ENCODE measurements at places on chromosomes 1 and 21.

DNA sequence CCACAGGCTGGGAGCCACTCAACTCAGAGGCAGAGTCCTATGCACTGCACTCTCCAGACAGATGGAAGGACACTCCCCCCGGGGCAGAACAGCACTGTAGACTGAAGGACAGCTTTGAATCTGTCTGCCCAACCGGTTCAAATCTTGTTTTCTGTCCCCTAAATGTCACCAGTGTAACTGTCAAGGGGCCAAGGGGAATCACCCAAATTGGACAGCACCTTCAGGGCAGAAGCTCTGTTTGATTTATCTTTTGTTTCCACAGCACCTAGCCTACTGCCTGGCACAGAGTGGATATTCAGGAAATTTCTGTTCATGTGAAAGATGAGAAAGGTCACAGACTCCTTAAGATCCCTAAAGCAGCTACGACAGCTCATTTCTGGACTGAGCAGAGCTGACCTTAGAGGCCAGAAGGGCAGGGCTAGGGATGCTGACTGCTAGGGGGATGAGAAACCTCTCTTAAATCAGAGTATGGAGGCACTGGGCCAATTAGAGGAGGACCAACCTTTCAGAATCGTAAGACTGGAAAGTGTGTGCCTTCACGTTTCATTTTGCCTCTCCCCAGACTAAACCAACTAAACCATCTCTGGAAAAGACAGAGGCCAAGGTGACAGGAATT lies 41.0 kb downstream of the ITPKB start:
- DNase-seq: no peak

GRCh38 chr21:37945036-37945435 lies 28.8 kb upstream of the KCNJ6 start:
- DNase-seq: no peak

- no peak for DNase-seq
Measured at GRCh38 chr1:202158810-202159533, 1.4 kb downstream of the PTPN7 start.

DNA sequence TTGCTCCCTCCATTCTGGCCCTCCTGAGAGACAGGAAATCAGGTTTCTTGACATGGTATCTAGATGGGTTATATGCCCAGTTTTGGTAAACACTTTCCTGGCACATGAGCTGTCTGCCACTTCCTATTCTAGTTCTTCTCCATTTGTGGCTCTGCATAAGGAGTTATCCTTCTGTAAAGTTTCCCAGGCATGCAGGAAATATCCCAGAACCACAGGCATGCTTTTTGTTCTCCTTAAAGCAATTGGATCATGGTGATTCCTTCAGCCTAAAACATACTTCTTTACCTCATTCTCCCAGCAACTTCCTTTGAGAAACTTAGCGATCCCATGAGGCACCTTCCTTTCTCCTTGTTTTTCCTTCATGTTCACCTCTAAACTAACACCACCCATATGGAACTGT lies 199.8 kb downstream of the CRB1 start:
- no peak for DNase-seq

- peak; percentile 47 for DNase-seq
Measured at GRCh38 chr1:64019818-64020217, 183.6 kb upstream of the UBE2U start.

- DNase-seq: no peak
Measured at GRCh38 chr1:47257224-47257623, 25.2 kb upstream of the TAL1 start.

DNA sequence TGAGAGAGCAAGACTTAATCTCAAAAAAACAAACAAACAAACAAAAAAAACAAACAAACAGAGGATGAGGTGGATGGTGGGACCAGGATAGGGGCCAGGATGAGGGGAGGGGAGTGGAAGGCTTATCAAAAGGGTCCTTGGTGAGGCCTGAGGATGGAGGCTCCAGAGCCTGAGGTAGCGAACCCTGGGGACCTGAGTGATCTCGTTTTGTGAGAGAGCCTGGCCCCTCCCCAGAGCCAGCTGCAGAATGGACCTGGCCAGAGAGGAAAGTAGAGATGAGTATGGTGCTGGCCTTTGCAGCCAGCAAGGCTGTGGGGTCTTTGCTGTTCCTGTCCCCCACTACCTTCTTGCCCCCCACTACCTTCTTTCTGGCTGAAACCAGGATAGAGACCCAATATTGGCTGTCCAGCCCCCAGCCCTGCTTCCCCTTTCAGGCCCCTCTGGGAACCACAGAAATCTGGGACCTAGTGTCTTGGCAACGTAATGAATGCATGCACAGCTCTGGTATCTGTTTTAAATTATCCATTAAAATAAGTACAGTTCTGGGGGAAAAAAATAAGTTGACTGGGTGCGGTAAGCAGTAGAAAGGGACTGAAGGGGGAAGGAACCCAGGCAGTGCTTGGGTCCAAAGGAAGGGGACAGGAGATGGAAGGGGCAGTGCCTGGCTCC lies 1.1 kb upstream of the LMNA start:
- no peak for DNase-seq

DNA sequence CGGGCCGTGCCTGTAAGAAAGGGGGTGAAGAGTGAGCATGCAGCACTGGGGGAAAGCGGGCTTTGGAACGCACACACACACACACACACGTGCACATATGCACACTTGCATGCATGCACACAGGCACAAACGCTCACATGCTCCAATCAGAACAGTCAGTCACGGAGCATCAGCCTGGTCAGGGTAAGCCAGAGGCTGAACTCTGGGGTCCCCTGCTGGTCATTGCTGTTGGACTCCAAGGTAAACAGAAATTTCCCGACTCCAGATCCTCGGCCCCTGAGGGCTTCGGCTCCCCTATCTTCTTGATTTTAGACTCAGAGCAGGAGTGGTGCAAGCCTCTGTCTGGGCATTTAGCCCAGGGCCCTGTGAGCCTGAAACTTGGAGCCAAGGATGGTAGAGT lies 54.2 kb downstream of the SYT2 start:
- DNase-seq: no peak

Data from DMS53 (cell line).